Mammary microvascular endothelial cell (primary cell): ENCODE measurements at places on chromosomes 5 and 9. TPM values are rescaled to one million over a fixed set of nuclear protein-coding genes. Genes with fewer than 3 reads are reported as not detected.

Gene TTC23L
- total RNA-seq, result not detected in 2 replicates

Gene GRM6
- not detected in 2 replicates for total RNA-seq

Gene FAXDC2
- 2.3 and 2.9 TPM in 2 replicates for total RNA-seq

Gene SPINK4
- not detected in 2 replicates for total RNA-seq
